Ascending aorta (tissue), 2 donors: ENCODE measurements at places on chromosomes 2 and 18. TPM values are rescaled to one million over a fixed set of nuclear protein-coding genes. Genes with fewer than 3 reads are reported as not detected.

The BOK gene
- total RNA-seq = 35.4 TPM

The RMND5A gene
- total RNA-seq = 17.7 TPM

The IL37 gene
- total RNA-seq = not detected

The RFX8 gene
- not detected for total RNA-seq

The LRRC30 gene
- not detected for total RNA-seq

The GREB1L gene
- 2.2 TPM for total RNA-seq

The UPP2 gene
- not detected for total RNA-seq

The MATN3 gene
- 0.64 TPM for total RNA-seq

The HAAO gene
- 7.2 TPM for total RNA-seq

The TTC21B gene
- 5.5 TPM for total RNA-seq

DNA sequence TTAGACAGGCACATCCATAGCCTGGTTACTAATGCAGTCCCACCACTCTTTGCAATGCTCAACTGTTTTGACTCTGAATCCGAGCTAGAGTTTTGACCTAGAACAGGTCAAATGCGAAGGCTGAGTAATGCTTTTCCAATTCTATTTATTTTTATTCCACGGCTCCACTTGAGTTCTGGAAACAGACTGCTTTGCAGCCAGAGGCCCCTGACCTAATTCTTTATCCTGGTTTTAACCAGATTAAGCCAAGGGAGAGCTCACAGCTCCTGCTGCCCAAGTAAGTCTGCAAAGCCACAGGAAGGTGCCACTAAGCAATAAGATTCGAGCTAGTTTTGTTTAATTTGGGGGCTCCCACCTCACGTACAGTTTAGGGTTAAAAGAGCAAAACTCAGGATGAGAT is 51.4 kb downstream of the MREG start:
- DNase-seq = no peak
- no peaks in the 10 kb centered on the region for H3K27me3 ChIP-seq
- no peaks in the 10 kb centered on the region for H3K4me1 ChIP-seq
- H3K36me3 ChIP-seq = no peaks in the 10 kb centered on the region
- H3K27ac ChIP-seq = no peak overlapping the region
- H3K4me3 ChIP-seq = no peak overlapping the region

GRCh38 chr18:59049721-59050660 is 89.7 kb upstream of the SEC11C start:
- H3K27me3 ChIP-seq = no peaks in the 10 kb centered on the region
- peaks cover 38% of the 10 kb centered on the region for H3K4me1 ChIP-seq
- no peak overlapping the region for H3K27ac ChIP-seq

DNA sequence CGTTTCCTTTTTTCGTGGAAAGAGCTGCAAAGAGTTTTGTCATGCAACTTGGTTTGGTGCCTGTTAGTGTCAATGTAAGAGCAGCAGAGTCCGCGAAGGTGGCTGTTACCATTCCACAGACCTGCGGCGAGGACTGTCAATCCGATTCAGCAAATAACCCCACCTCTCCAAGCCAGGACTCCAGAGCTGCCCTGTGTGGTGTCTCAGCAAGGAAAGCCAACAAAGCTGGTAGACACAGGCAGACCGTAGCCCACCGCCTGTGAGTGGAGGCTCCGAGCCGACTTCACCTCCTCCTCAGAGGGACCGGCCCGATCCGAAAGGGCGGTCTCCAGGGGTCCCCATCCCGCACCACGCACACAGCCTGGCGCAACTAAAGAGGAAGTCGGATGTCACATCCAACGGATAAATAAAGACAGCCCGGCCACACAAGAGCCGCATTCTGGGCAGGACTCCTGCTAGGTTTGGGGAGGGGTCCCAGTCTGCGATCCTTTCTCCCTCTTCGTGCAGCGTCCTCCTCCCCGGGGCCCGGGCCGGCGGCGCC is 819 bp downstream of the ANKRD44 start:
- H3K4me1 ChIP-seq = peaks cover 41% of the 10 kb centered on the region
- H3K4me3 ChIP-seq = peak overlapping the region; percentile 89
- H3K27me3 ChIP-seq = no peaks in the 10 kb centered on the region
- peak overlapping the region; percentile 86 for H3K27ac ChIP-seq
- no peaks in the 10 kb centered on the region for H3K36me3 ChIP-seq
- DNase-seq = no peak

GRCh38 chr2:234368861-234369261 is 128.0 kb downstream of the ARL4C start:
- H3K27me3 ChIP-seq = no peaks in the 10 kb centered on the region
- no peak overlapping the region for H3K4me3 ChIP-seq
- no peak for DNase-seq
- H3K36me3 ChIP-seq = no peaks in the 10 kb centered on the region
- no peaks in the 10 kb centered on the region for H3K4me1 ChIP-seq

DNA sequence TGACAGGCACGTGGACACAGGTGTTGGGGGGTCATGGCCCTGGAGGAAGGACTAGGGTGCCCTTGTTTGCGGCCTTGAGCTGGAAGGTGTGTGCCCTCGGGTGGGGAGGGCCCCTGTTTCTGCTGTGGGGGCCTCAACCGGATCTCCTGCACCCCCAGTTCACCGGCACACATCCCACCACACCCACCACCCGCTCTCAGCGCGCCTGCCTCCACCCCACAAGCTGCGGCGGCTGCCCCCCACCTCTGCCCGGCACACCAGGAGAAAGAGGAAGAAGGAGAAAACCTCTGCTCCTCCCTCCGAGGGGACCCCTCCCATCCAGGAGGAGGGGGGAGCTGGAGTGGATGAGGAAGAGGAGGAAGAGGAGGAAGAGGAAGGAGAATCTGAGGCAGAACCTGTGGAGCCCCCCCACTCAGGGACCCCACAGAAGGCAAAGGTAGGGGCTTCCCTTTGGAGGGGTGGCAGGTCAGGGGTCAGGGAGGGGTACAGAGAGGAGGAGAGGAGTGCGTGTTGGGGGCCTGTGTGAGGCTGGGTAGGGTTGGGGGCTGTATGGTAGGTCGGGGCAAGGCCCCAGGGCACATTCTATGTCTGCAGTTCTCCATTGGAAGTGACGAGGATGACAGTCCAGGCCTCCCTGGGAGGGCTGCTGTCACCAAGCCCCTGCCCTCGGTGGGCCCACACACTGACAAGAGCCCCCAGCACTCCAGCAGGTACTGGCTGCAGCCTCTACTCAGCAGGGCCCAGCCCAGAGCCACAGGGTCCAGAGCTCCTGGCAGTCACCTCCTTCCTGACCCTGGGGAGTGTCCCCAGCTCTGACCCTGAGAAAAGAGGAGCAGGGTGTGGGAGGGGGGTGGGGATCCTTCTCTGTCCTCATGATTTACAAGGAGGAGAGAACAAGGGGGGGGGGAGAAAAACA is 1.8 kb downstream of the SLC4A3 start:
- H3K27me3 ChIP-seq = no peaks in the 10 kb centered on the region
- H3K36me3 ChIP-seq = no peaks in the 10 kb centered on the region
- DNase-seq = no peak
- H3K4me1 ChIP-seq = peaks cover 3% of the 10 kb centered on the region
- H3K27ac ChIP-seq = no peak overlapping the region

DNA sequence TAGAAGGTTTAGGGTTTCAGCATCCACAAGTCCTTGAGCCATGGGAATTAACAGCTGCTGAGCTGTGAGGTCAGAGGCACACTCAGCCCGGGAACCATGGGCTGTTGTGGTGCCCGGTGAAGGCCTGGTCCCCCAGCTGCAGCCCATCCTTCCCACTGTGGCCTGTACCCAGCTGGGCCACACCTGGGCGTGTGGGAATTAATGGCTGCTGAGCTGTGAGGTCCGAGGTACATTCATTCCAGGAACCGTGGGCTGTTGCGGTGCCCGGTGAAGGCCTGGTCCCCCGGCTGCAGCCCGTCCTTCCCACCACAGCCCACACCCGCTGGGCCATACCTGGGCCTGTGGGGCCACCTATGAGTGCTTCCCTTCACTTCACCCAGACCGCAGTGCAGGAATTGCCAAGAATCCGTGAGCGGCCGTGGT is 25.2 kb downstream of the TMEM18 start:
- H3K4me1 ChIP-seq = no peaks in the 10 kb centered on the region

DNA sequence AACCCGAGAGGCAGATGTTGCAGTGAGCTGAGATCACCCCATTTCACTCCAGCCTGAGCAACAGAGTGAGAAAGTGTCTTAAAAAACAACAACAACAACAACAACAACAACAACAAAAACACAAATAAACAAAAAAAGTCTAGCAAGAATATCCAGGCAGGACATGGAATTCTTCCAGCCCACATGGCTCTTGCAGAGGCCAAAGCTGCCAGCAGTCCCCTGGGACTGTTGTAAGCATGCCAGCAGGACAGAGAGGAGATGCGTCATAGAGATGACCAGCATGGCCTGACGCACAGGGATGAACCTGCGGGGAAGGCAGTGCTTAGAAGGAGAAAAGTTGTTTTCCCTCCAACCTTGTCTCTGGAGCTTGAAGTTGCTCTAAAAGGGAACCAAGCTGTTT is 182.3 kb upstream of the PGAP1 start:
- no peaks in the 10 kb centered on the region for H3K4me1 ChIP-seq
- peak overlapping the region; percentile 49 for H3K27ac ChIP-seq
- no peaks in the 10 kb centered on the region for H3K27me3 ChIP-seq
- peak; percentile 81 for DNase-seq
